ENCODE measurements at places on chromosomes 11 and 22.

GRCh38 chr11:97722721-97723120, 1298.0 kb upstream of the CNTN5 start:
- no peak for DNase-seq

- DNase-seq = no peak
Measured at GRCh38 chr11:86495351-86495750, 120.7 kb downstream of the CCDC81 start.

- DNase-seq = no peak
Measured at GRCh38 chr11:44366741-44367140, 56.8 kb upstream of the ALX4 start.

DNA sequence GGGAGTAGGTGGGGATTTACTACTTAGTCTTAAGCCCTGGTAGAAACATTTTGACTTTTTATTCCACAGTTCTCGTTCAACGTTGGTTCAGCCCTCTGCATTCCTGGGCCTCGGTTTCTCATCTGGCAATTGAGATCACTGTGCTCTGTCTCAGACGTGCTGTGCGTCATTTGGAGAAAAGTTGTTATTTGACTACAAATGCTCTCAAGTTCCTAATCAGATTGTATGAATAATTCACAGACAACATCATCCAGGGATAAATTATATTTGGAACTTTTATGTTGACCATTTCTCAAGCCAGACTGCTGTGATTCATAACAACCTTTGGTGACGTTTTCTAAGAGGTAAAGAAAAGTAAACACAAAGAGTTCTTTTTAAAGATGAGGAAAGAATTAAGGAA, 69.2 kb downstream of the BLID start:
- no peak for DNase-seq

DNA sequence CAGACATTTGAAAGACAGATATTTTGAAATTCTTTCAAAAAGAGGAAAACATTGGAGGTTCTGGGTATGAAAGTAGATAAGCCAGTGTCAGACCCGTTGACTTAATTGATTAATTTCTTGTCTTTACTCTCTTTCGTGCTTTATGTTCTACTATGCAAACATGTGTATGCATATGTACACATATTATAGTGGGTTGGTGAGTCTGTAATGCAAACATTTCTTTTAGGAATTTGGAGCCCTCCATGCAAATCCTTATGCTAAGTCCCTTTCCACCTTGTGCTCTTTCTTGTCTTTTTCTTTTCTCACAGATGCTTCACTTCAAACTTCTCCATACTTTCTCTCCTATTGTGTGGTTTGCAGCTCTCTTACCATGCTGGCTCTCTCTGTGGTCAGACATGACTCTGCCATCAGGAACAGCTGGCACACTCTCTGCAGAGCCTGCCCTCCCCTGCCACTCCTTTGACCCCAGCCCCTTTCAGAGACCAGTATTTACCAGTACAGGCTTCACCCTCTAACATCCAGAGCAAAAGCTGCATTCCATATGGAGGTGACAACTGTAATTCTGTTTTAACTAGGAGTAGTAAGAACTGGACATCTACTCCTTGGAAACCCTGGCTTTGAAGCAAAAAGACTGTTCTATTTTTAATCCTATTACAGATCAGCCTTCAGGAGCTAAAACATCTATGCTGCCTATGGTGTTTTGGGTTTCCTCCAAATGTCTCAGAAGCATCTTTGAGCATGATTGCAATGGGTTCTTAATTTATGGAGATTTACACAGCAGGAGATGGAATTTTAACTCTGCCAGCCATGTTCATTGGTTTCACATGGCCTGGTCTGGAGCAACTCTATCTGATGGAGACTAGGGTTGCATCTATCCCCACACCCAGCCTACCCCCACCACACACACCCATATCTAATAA, 386.9 kb upstream of the FAT3 start:
- DNase-seq = no peak

DNA sequence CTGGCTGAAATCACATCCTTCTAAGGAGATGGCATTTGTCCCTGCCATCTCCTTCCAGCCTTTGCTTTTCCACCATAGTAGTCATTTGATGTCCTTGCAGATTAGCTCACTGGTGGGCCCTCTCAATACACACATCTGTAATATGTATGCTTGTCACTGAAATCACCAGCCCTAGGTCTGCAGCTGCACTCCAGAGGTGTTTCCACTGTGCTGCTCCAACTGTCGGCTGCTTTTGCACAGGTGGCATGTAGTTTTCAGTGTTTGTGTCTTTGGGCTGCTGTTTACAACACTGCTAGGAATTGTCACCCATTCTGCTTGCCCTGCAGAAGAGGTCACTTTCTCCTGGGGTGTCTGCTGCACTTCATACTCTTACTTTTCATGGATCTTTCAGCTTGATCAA, 69.0 kb upstream of the GRAMD1B start:
- no peak for DNase-seq

GRCh38 chr22:39301926-39302325, 17.5 kb downstream of the RPL3 start:
- no peak for DNase-seq

GRCh38 chr11:47111318-47111804, 65.3 kb downstream of the ARFGAP2 start:
- DNase-seq = no peak

GRCh38 chr22:46180370-46181137, 30.2 kb downstream of the PPARA start:
- no peak for DNase-seq

DNA sequence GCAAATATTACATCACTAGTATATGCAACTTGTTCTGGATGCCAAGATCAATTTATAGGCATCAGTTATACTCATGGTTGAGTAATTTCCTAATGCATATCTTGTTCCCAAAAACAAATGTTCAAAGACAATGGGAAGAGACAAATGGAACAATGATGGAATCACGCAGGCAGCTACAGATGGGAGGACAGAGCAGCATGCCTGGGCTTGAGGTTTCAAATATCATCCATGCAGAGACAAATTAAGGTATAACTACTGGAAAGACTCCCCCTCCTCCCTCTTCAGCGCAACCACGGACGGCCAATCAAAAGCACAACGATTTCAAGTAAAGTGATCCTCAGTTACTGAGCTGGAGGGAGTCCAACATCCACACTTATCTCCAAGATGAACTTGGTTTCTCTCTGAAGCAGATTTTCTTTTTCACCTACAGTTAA, 106.8 kb downstream of the CCDC83 start:
- DNase-seq = no peak

DNA sequence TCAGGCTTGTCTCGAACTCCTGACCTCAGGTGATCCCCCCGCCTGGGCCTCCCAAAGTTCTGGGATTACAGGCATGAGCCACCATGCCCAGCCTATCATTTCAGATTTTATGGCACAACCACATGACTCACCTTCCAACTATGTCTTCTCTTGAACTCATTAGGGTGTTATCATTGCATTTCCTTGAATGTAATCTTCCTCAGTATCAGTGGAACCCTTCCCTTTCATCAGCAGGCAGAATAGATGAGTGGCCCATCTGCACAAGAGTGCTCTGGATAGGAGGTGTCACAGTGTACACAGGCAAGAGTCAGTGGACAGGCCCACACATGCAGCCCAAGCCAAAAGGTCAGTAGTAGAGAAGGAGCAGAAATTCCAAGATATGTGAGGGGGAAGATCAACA, 29.1 kb upstream of the AQP11 start:
- no peak for DNase-seq

DNA sequence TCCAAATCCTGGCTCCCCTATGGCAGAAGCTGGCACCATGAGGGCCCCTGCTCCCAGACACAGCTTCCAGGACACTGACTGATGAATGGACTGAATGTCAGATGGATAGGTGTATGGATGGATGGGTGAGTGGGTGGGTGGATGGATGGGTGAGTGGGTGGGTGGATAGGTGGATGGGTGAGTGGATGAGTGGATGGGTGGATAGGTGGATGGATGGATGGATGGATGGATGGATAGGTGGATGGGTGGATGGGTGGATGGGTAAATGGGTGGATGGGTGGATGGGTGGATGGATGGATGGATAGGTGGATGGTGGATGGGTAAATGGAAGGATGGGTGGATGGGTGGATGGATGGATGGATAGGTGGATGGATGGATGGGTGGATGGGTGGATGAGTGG, 4.3 kb downstream of the FGF3 start:
- DNase-seq = no peak

GRCh38 chr22:36285545-36285944, 32.6 kb downstream of the APOL1 start:
- DNase-seq = no peak

DNA sequence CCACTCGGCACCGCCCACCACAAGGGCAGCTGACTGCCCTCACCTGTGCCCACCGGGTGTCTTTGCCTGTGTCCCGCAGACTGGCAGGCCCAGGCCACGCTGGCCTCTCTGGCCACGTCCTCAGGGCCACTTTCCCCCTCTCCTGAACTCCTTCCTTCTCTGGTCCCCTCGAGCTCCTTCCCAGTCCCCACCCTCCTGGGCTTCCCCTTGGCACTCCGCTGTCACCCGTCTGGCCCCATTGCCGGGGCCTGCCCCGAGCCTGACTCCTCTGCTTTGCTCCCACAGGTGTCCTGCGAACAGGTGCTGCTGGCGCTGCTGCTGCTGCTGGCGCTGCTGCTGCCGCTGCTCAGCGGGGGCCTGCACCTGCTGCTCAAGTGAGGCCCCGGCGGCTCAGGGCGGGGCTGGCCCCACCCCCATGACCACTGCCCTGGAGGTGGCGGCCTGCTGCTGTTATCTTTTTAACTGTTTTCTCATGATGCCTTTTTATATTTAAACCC, 14.2 kb downstream of the MCAT start:
- no peak for DNase-seq

DNA sequence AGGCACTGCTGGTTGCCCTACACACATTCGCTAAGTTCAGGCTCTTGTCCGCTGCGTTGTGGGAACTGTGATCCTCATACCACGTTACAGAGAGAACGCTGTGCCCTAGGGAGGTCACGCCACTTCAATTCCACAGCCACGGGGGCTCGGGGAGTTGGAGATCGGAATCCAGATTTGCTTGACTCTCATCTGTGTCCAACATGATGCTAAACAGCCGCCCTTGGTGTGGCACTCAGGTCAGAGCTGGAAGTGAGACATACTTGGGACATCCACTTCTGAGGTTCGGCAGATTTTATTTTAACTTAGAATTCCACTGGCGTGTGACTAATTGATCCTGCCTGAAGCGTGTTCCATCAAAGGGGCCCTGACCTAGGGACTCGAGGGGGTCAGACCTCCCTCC, 41.7 kb downstream of the RIBC2 start:
- DNase-seq = no peak

DNA sequence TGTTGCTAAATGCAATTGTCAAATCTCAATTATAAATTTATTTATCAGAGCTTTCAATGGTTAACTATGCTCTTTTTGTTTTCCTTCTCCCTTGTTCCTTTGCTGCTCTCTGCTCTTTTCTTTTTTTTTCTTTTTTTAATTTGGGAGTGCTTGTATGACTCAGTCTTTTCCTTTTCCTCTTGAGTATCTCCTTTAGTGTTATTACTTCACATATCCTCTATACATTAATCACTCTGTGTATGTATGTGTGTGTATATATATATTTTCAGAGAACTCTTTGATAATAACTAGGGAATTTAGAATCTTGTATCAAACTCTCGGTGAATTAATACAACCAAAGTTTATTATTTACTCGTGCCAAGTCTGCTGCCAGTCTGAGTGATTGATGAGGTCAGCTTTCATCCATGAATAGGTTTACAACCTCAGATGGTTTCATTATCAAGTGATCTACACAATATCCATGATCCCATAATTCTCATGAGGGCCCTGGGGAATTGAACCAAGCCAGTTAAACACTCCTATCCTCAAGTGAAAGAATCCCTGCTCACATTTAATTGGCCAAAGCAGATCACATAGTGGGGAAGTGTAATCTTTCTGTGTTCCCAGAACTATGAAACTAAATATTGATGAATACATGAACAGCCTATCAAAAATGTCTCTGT, 743.4 kb upstream of the CNTN5 start:
- no peak for DNase-seq

DNA sequence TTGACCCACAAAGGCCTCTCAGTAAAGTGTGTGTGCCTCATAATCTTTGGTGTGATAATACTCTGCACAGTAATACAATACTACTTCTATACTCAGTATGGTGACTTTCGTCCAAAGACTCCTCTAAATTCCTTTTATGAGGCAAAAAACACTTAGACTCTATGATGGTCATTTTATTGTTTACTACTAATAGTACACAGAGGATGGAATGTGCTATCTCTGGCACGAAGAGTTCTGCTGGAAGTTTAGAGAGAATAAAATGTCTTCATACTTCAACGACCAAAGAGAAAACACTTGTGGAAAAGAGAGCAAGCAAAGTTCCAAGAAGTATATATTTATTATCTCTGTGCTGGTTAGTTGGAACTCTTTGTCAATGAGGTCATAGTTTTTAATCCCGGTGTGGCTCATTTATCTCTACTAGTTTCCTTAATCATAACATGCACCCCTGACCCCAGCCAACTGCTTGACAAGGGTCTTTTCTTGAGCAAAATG, 7.5 kb upstream of the CSTF3 start:
- no peak for DNase-seq

GRCh38 chr11:75549370-75549958, 12.6 kb upstream of the SERPINH1 start:
- no peak for DNase-seq

DNA sequence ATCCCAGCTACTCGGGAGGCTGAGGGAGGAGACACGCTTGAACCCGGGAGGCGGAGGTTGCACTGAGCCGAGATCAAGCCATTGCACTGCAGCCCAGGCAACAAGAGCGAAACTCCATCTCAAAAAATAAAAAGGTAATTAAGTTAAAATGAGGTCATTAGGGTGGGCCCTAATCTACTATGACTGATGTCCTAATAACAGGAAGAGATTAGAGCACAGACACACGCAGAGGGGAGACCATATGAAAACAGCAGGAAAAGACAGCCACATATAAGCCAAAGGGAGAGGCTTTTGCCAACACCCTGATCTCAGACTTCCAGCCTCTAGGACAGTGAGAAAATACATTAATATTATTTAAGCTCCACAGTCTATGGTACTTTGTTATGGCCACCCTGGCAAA, 17.3 kb downstream of the LARGE1 start:
- DNase-seq = no peak

DNA sequence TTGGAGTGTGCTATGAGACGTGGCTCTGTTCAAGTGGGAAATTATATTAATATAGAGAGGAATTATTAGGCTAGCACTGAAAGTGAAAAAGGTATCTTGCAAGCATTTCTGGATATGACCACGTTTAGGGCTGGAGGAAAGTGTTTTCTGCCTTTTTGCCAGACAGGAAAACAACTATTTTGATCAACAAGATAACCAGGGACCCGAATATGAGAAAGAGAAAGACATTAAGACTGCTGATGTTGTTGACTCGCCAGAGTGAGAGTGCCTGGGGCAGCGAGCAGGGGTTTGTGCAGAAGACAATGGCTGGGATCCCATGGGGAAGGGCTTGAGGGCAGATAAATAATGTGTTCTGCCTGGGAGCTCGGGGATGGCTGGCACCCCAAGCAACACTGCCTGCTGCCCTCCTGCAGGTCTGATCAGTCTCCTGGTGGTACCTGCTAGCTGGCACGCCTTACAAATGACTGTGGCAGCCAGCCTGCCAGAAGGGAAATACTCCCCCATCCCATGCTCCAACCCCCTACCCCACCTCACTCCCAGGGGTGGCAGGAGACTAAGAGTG, 23.1 kb upstream of the CHST1 start:
- DNase-seq = no peak

GRCh38 chr11:128686745-128687177, 7.1 kb upstream of the FLI1 start:
- DNase-seq = peak; percentile 58

- no peak for DNase-seq
Measured at GRCh38 chr11:120424970-120425332, 86.6 kb upstream of the GRIK4 start.

Measured in activated CD4-positive, alpha-beta memory T cell treated with anti-CD3 and anti-CD28 coated beads, Interleukin-2, amount 10 ng/mL, durations not matched to agents 7 days and 5 days (primary cell).